ENCODE measurements at places on chromosomes 12 and 14.

DNA sequence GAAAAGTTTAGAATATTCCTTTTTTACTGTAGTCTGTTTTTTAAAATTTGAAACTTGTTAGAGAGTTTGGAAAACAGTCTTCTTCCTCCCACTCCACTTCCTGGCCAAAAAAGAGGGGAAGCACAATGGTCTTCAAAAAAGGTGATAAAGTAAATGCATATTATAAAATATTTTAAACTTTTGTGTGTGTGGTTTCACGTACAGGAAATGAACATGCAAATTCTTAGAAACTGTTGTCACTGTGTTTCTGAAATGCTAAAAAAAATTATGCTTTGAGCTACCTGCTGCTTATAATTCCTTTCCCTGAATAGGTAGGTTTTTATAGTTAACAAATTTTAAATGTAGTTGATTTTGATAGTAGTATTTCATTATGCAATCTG, 2.9 kb downstream of the FGFR1OP2 start:
- DNase-seq = no peak

- no peak for DNase-seq
These were observed 295.3 kb upstream of the GARIN6 start for GRCh38 chr12:99352269-99352668.

DNA sequence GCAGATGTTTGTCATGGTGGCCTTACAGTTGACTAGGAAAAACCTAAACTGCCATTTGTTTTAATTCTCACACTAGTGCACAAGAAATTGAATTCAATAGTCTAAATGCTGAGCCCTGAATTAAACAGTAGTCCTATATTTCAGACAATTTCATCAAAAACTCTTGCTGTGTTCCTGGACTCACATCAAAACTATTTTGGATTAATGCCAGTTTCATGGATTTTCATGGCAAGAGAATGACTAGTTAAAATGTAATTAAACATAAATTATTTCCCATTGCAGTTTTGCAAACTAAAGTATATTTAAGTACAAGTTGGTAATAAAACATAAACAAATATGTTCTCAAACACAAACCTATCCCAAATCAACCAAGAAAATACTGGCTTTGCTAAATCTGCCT, 468.0 kb upstream of the PRICKLE1 start:
- DNase-seq = no peak

- no peak for DNase-seq
These were observed 267.4 kb downstream of the ADAMTS20 start for GRCh38 chr12:43284486-43285158.

Data from SHP77 (cell line).